KG1 (cell line): ENCODE measurements at places on chromosomes 2 and 18.

DNA sequence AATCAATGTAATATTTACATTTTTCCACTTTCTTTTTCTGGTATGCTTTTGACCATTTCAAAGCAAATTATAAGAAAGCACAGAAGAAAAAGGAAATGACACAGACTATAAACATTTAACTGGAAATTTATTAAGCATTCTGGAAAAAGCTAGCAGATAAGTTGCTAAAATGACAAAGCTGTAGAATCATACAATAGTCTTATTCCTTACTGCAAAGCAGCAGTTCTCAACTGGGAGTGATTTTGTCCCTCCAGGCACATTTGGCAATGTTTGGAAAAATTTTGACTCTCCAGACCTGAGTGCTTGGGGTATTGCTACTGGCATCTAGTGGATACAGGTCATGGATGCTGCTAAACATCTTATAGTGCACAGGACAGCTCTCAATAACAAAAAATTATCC, 75.1 kb downstream of the MBD5 start:
- DNase-seq = no peak

DNA sequence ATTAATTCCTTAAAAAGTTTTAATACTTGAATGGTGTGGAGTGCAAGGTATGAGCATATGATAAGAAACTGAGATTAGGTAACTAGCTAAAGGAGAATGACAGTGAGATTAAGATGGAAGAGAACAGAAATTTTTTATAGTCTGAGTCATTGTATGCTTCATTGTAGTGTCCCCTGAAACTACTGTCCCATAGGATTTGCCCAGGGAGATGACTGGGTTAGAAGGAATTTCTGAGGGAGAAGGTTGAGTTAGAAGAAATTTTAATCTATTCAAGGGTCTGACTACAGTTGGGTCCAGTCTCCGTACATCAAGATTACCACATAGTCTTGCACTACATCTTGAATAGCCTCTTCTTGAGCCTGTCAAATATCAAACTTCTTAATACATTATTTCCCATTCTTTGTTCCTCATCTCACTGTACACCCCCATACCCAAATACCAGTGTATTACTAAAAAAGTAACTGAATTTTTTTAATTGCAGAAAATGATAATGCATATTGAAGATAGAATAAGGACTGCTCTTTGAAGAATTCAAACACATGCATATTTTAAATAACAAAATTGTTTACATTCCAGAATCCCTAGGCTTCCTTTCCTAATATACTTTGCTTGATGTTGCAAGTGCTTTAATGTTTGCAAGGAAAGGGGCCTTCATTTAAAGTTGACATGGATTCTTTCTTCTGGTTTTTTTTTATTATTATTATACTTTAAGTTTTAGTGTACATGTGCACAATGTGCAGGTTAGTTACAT, 314.3 kb upstream of the COL3A1 start:
- DNase-seq = no peak

DNA sequence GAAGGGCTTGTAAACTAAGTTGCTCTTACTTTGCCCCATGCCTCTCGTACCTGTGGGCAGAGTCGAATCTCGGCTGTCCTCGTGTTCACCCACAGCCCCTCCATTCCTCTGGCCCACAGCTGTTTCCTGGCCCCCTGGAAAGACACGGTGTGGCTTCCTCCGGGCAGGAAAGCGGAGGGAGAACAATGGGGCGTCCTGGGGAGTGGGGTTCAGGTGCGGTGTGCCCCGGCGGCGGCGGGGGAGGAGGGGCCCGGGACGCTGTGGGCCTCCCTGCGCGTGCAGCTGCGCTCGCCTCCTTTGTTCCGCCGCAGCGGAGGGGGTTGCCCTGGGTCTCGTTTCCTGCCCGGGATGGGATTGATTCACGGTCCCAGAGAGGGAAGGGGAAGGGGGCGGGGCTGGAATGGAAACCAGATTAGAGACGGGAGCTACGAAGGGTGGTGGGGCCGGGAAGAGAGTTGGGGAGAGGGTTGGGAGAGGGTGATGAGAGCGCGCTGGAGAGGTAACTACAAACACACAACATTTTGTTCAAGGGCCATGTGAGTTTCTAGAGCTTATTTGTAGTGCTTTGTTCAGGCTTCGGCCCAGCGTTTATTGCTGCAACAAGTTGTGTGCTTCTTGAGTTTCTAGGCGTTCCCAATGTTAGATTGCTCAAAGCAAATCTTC, 796 bp downstream of the MYO1B start:
- no peak for DNase-seq

DNA sequence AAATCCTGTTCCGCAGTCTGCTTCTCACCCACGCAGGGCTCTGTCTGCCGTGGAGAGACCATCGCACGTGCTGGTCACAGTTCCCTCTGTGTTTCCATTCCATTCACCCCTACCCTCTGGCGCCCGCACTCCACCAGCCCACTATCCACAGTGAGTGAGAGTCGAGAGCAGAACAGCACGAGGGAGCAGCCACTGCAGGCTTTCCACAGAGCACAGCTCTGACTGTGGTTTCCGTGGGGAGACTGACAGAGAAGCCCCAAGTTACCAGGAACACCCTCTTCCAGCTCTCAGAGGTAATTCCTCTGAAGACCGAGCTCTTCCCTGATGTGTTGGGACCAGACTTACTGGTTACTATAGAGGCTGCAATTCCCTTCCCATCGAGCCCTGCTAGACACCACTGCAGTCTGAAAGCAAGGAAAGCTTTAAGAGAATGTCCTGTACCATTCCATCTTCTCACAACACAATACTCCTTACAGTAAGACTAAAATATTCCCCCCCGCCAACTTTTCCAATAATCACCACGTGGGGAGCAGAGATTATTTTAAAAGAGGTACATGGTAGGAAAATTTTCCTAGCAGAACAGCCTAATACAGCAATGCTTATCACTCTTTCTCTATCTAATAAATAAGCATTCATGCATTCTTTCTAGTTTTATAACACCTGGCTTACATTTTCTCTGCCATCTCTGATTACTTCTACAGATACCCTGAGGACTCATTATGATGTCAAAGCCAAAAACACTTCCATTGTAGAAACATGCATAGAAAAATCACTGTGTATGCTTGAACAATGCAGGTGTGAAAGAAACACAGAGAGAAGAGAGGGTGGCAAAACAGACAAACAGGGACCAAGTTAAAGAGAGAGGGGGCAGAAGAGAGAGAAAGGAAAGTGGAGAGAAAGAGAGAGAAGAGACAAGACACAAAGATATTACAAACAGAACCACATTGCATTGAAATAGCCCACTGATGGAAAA, 4.7 kb downstream of the MYT1L start:
- no peak for DNase-seq

DNA sequence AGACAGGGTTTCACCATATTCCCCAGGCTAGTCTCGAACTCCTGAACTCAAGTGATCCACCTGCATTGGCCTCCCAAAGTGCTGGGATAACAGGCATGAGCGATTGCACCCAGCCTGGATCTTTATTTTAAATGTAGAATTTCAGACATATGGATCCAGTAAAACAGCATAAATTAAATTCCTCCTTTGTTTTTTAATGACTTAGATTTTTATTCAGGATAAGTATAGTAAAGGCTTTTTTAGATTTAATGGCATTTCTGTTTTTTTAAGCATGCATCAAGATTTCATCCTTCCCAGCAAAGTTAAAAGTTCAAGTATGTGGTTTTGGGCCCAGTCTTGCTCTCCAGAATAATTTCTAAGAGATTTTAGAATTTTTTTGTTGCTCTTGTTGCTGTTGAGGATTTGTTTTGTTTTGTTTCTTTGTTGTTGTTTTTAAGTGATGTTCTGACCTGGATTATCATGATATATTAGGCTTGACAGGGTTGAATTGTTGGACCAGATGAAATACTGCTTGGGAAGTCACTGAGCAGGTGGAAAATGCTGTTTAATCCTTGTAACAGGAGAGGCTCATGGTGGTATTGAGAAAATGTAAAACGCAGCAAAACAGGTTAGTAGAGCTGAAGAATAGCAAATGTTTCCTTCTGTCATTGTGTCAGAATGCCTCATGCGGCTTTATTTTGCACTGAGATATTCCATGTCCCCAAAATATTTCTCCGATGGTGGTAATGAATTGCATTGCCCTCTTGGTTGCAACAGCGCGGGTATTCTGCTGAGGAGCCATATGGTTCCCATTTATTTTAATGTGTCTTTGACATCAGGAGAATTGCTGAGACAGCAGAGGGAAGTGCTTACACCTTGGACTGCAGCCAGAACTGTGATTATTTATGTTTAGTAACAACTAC, 147.9 kb downstream of the GALNT3 start:
- DNase-seq = no peak

DNA sequence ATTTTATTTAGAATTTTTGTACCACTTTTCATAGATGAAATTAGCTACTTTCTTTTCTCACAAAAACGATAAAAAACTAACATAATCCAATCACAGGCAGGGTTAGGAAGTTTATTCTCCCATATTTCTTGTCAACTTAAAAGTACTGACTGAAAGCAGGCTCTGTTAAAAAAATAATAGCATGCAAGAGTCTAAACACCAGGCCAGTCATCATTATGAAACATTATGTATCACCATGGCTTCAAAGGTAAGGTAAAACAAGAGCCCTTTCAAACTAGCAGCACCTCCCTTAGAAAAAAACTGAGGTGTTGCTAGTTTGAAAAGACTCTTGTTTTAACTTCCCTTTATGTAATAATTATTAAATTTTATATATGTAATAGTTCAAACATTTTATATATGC, 848.0 kb downstream of the RNF144A start:
- DNase-seq = no peak

DNA sequence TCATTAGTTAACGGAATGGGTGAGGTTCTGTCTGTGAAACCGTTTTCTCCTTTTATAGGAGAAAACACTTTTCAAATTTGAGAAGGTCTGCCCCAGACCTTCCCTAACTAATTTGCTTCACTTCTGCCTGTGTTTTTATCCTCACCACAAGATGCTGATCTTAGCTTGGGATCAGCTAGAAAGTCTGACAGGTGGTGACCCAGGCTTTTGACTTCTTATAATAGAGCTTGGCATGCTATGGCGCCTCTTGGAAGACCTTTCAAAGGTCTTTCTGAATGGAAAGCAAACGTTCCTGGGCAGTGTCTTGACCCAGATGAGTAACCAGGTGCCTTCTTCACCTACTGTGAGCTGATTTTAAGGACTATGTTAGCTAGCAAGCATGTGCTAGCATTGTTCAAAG, 91.4 kb downstream of the LYPD6 start:
- DNase-seq = no peak

GRCh38 chr18:62682371-62682770, 33.0 kb upstream of the PHLPP1 start:
- DNase-seq = no peak

GRCh38 chr2:234595829-234596228, 98.9 kb upstream of the ARL4C start:
- no peak for DNase-seq

DNA sequence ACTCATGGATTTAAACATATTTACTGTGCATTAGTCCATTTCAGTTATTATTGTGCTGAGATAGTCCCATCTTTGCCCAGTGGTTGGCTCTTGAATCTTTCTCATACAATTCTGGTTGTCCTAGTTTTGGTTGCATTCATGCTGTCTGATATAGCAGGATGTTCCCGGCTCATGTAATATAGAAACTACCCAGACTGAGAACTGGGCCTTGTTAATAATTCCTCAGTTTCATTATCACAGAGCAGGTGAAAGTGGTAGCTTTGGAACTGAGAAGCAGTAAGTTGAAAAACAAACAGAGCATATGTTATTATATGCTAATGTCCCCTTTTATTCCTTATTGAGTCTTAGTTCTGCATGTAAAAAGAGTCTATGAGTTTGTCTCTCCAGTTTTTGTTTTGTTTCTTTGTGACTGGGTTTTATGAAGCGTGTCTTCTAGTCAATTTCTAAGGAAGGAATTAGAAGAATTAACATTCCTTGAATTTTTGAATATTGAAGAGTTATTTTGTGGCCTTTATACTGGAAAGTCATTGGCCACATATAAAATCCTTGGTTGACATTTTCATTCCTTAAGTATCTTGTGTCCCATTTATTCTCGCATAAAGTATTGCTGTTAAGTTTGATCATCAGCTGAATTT, 43.3 kb downstream of the EIF5B start:
- DNase-seq = no peak

DNA sequence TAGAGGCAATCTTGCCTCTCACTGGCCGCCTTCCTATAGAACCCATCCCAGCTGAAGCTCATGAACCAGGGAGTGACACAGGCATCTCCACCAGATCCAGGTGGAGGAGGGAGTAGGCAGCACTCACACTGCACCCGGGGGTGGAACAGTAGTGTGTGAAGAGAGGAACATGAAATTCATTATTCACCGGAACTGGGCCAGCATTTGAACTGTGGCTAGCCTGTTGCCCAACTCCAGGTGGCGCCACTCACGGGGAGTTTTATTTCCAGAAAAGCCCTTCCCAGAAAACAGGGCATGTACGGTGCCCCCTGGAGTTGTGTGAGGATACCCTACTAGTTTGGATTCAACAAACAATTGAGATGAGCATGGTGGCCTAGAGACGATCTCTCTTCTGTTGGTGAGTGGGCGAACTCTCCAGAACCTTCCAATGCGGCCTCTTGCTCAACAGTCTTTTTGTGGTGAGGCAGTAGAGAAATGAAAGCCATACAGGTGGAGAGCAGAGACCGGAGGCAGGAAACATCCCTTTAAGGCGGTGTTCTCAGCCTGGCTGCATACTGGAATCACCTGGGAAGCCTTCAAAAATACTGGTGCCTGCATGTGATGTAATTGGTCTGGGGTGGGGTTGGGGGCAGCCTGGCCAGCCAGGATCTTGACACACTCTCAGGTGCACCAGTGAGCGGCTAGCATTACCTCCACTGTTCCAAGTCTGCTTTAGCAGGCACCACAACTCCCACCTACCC, 73.5 kb upstream of the NEDD4L start:
- DNase-seq = no peak

DNA sequence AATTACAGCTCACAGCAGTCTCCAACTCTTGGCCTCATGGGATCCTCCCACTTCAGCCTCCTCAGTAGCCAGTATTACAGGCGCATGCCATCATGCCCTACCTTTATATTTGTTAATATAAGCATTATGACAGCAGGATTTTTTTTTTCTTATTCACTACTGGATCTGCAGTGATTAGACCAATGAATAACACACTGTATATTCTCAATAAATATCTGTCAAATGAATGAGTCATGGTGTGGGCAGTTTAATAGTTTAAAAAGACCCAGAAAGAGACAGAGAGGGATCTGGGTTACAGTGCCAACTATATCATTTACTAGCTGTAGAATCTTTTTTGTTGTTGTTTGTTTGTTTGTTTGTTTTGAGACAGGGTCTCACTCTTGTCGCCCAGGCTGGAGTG, 62.4 kb upstream of the LTBP1 start:
- no peak for DNase-seq

DNA sequence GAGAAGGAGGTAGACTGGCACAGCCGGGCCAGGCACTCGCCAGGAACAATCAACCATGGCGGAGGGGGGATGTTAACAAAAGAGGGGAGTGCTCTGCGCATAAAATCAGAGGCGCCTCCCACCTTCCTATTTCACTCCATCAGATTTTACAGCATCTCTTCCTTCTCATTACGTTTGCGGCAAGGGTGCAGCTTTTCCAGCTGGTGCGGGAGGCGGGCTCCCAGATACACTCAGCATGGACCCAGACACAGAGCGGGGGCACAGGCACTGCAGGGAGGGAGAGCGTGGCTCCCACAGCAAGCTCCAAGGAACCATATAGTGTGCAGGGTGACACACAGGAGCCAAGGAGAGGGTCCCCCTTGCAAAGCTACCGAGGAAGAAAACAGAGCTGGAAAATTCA, 176.3 kb downstream of the EIPR1 start:
- DNase-seq = no peak
